ENCODE measurements at places on chromosomes 7 and 10.

- DNase-seq = no peak
Observed at GRCh38 chr10:21031232-21031795, 134.2 kb upstream of the NEBL start.

GRCh38 chr7:16794986-16795385 lies 9.8 kb downstream of the AGR2 start:
- no peak for DNase-seq

- no peak for DNase-seq
Observed at GRCh38 chr7:28183627-28184026, 3.0 kb upstream of the JAZF1 start.

DNA sequence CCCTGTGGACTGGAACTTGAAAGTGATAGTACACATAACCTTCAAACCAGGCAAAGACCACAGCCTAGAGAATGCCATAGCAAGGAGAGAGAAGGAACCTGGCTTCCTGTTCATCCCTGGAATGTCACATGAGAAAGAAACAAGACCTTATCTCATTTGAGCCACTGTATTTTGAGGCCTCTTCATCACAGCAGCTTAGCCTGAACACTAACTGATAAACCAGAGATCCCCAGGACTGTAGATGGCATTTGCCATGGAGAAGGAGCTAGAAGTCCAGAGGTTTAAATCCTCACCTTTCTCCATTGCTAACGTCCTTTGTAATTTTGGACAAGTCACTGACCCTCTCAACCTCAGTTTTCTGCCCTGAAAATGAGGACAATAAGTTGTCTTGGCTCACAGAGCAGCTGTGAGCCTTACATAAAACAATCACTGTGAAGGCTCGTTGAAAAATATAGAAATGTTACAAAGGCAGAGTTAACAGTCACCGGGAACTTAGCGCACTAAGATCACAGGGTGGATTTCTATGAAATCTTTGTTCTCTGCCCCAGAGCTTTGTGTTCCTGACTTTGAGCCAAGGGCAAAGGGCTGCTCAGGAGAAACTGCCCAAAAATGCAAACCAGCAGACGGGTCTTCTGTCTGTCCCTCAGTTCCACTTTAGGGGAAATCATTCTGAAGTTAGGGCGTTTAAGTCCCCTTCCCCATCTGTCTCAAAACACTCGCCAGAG lies 197.0 kb downstream of the USP6NL start:
- DNase-seq = no peak

DNA sequence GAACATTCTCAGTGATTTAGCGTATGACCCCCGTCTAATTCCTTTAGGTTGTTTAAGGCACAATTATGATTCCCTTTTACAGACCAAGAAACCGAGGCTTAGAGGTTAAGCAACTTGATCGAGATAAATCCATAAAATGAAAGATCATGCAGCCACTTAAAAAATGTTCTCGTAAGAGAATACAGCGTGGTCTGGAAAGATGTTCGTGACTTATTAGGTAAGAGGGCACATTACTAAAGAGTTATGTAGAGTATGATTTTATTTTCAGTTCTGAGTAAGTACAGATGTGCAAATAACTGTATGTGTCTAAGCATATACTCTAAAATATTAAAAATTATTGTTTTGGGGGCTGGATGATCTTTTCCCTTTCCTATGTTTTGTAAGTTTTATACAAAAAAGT lies 575.1 kb downstream of the PARD3 start:
- DNase-seq = no peak

- no peak for DNase-seq
Observed at GRCh38 chr10:122073508-122073907, 84.5 kb downstream of the TACC2 start.

GRCh38 chr7:1951600-1951999 lies 281.1 kb downstream of the MAD1L1 start:
- DNase-seq = no peak

DNA sequence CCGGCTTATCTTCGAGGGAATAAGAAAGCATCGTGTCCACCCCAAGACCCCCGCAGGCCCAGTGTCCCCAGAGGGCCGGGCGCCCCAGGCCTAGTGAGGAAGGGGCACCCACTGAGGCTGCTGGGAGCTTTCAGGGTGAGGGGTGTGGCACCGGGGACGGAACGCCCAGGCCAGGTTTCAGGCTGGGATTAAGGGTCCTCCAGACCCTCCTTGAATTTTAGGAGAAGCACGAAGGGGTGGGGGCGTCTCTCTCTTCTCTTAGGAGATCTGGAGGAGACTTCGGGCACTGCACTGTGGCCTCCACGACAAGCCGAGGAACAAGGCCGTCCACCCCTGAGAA lies 96.8 kb downstream of the PDGFA start:
- DNase-seq = no peak

- DNase-seq = no peak
Observed at GRCh38 chr10:70546584-70546983, 56.0 kb downstream of the PRF1 start.

GRCh38 chr7:129110258-129110981 lies 34.1 kb upstream of the TSPAN33 start:
- no peak for DNase-seq

GRCh38 chr10:94344522-94345122 lies 18.1 kb downstream of the NOC3L start:
- DNase-seq = no peak

GRCh38 chr10:96719850-96720421 lies 378 bp downstream of the PIK3AP1 start:
- peak; percentile 27 for DNase-seq

- DNase-seq = no peak
Observed at GRCh38 chr10:114195079-114195478, 15.9 kb downstream of the TDRD1 start.

- peak; percentile 2 for DNase-seq
Observed at GRCh38 chr7:128697302-128697905, 25.3 kb downstream of the GARIN1A start.

- DNase-seq = no peak
Observed at GRCh38 chr7:98265841-98266271, 13.8 kb upstream of the TECPR1 start.

- DNase-seq = no peak
Observed at GRCh38 chr7:27212497-27213432, 12.9 kb upstream of the HOXA13 start.

GRCh38 chr7:49245062-49245461 lies 320.7 kb downstream of the CDC14C start:
- no peak for DNase-seq

DNA sequence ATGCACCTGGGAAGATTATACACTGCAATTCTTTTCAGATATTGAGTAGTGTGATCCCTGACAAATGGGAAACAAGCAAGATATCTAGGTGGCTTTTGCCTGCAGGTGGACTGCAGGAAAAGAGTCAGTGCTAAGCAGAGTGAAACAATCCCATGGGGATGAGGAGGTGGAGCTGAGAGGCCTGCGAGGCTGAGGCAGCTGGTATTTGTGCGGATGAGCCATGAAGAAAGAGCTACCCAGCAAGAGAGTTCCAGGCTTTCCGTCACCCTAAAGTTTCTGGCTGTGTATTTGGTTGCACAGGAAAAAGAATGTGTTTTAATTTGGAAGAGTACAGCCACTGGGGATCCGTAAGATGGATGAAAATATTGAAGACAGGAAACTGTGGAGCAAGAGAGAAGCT lies 714.1 kb upstream of the COBL start:
- DNase-seq = no peak

DNA sequence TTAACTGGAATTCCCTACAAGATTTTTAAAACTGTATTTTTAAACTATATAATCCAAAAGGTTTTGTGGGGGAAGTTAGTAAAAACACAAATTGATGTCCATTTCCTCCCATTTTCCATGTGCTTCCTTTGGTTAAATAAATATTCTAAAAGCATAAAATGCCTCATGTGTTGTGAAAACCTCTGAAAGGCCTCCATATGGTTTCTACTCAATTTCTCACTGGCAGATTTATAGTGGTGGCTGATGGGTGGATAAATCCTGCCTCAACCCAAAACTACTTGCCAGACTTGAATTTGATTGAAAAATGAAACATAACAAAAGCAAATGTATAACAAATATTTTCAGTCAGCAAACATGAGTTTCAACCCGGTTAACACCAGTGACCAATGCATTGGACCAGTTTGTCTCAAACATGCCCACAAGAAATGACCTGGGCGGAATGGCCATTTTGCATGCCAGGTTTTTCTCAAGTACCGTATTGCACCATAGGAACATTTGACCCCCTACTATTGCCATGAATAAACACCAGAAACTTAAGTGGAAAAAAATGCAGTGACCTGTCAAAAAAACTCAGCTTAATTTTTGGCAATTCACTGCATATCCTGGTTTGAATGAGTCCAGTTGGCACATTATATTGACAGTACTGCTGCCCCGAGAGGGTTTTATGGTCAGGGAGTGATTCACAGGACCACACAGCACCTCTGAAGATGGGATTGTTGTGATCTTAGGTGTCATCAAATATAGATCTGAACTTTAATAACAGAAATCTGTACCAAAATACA lies 454.6 kb upstream of the ANKRD30A start:
- no peak for DNase-seq

DNA sequence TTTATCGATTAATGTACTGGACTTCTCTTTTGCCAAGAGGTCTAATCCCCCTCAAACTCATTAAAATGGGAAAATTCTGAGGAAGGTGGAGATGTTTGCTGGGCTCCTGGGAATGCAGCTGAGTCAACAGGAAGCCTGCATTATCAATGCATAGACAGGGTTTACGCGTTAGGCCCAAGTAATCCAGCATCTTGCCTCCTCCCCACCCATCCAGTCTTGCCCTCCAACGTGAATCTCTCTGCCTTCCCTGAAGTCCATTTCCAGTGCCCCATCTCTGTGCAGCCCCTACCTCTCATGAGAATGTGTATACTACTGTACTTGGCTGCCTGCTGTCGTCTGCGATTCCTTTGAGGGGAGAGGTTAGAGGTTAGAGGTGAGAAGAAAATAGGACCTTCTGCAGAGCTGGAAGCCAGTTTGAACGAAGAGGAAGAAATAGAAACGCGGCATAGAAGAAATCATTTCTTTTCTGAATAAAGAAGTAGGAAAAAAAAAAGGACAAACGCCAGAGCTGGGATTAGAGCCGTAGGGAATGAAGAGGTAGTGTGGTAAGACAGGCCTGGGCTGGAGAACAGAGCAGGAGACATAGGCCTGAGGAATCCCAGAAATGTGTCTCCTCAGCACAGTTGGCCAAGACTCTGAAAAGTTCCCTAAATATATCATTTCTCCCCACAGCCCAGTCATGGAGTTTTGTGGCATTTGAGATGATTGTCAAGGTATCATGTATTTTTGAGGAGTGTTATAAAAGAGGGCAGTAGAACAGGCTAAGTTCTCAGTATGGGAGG lies 75.6 kb downstream of the MYOF start:
- DNase-seq = no peak

- no peak for DNase-seq
Observed at GRCh38 chr10:13414855-13415254, 66.8 kb upstream of the SEPHS1 start.

DNA sequence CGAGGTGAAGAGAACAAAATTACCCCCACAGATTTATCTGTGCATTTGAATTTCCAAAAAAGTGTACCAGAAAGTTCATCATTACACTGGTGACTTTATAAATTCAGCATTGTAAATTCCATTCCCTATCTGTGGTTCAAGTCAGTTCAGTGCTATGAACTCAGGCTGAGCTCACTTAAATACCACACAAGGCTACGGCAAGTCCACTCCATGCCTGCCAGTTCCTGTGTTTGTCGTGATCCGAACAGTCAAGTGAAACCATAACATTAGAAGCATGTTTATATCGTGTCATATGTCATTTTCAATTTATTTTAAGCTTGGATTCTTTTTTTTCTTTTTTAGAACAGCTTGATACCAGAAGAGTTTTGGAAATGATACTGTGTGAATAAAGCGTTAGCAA lies 14.8 kb downstream of the MBL2 start:
- no peak for DNase-seq

DNA sequence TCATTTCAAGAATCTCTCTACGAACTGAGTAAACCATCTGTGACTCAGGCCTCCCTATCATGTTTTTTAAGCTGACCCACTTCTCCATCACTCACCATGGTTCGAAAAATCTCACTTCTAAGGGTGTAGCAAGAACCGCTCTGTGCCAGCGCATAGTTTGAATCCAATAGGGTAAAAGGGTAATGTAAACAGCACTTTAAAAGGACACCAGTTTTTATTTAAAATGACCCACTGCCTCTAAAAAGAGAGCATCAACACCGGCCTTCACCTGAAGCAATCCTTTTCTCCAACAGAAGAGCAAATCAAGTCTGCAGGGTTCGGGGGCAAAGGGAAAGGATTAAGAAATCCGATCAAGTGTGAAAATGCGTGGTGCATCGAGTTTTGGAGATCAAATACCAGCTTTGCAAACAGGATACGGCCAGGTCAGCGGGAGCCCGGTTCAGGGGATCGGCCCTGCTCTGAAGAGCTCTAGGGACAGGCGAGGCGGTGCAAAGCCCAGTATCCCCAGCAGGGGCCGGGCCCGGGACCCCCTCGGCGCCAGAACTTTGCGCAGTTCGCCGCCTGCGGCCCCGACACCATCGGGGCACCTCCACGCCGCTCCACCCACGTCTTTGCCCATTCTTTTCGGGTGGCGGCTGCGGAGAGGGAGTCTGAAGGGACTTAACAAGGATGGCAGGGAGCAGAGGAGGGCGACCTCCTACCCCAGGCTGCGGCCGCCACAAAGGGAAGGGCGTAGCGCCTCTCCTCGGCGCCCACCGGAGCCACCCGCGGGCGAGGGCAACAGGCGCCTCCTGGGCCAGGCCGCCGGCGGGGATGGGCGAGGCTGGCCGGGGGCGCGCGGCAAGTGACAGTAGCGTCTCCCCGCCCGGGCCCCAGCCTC lies 842 bp downstream of the NMT2 start:
- peak; percentile 4 for DNase-seq

- DNase-seq = no peak
Observed at GRCh38 chr7:94276795-94277194, 117.9 kb upstream of the COL1A2 start.

DNA sequence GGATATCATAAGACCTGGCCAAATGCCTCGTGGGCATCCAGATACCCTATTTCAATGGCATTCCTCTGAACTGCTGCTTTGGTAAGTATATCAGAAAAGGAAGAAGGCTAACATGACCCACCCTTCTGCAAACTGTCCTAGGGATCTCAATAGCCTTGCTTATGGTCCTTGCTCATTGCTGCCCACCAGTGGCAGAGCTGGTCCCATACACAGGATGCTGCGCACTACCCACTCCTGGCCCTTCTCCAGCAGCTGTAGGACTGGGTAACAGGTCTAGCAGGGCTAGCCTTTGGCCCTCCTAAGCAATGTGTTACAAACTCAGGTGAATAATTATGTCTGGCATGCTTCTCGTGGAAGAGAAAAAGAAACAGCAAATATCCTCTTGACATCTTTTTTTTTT lies 72.5 kb downstream of the C10orf90 start:
- DNase-seq = no peak

DNA sequence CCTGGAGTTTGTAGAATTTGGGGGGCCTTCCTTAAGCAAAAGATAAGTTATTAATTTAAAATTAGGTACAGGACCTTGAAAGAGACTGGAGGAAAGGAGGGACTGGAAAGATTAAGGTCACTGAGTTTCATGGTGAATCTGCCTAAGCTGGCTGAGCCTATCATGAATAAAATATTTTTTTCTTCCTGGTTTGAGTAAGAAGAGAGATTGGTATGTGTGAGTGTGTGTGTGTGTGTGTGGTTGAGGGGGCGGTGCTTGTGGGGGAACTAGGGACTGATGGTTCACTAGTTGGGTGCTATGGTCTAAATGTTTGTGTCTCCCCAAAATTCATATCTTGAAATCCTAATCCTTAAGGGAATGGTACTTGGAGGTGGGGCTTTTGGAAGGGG lies 142.5 kb upstream of the PRKCQ start:
- no peak for DNase-seq

GRCh38 chr10:36391405-36391804 lies 734.0 kb upstream of the ANKRD30A start:
- DNase-seq = no peak
